ENCODE measurements at places on chromosomes 3 and 15. TPM values are rescaled to one million over a fixed set of nuclear protein-coding genes. Genes with fewer than 3 reads are reported as not detected.

INSYN1 gene
- total RNA-seq, result 19.9 TPM

GFM1 gene
- total RNA-seq, result 88.7 TPM

CCDC54 gene
- not detected for total RNA-seq

TRH gene
- 14.0 TPM for total RNA-seq

ZNF80 gene
- not detected for total RNA-seq

PDCD6IP gene
- total RNA-seq, result 280 TPM

WDR72 gene
- total RNA-seq, result 1.4 TPM

CPLX3 gene
- total RNA-seq, result 42.8 TPM

B3GALNT1 gene
- total RNA-seq, result 67.7 TPM

ARHGEF26 gene
- 37.5 TPM for total RNA-seq

CCDC80 gene
- total RNA-seq, result 43.5 TPM

GOLGA8H gene
- total RNA-seq, result 1.8 TPM

EIF2A gene
- total RNA-seq, result 195 TPM

ZDHHC23 gene
- total RNA-seq, result 6.2 TPM
